ENCODE measurements at places on chromosomes 7 and 10.
A peak's percentile ranks its signal among the peaks of the same experiment; 100 is the strongest.

DNA sequence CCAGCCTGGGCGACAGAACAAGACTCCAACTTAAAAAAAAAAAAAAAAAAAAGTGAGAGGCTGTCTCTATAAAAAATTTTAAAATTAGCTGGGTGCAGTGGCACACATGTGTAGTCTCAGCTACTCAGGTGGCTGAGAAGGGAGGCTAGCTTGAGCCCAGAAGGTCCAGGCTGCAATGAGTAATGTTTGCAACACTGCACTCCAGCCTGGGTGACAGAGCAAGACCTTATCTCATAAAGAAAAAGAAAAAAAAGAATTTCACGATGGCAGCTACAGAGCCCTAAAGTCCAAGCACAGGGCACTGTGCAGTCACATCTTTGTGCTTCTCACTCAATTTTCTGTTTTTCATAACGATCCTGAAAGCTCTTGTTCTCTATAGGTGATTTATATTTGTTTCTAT lies 209.5 kb upstream of the KCTD7 start:
- no peak for DNase-seq

GRCh38 chr10:61733358-61733940 lies 70.7 kb downstream of the CABCOCO1 start:
- DNase-seq, result no peak

- no peak for DNase-seq
Observed at GRCh38 chr10:2914741-2915140, 152.6 kb upstream of the PFKP start.

DNA sequence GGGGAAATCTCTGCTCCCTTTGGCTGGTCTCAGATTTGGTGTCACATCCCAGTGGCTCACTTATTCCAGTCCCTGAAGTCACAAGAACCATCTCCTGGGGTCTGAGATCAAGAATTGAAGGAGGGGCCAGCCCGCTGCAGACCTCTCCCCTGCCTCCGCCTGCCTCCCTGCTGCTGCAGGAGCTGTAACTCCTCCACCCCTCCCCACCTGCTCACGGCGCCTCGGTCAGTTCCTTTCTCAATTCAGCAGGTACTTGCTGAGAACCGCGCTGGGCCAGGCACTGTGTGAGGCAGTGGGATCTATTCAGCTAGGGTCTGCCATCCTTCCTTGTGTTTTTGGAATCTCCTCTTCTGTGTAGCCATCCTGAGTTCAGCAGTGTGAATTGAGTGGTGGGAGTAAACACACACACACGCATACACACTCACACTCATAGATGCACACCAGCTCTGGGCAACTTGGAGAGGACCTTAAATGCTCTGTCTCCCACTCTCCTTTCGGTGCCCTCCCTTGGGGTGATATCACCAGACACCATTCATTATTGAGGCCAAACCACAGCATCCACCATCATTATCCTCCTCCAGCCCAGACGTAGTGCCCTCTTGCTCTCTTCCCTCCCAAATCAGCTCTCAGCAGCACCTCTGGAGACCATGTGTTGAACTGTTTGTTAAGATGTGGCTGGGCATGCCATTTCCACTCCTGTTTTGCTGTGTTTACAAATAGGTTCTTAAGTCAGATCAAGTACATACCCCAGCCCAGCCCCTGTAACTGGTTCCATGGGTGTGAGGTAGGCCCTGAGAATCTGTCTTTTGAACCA lies 22.0 kb upstream of the ANKRD2 start:
- no peak for DNase-seq

DNA sequence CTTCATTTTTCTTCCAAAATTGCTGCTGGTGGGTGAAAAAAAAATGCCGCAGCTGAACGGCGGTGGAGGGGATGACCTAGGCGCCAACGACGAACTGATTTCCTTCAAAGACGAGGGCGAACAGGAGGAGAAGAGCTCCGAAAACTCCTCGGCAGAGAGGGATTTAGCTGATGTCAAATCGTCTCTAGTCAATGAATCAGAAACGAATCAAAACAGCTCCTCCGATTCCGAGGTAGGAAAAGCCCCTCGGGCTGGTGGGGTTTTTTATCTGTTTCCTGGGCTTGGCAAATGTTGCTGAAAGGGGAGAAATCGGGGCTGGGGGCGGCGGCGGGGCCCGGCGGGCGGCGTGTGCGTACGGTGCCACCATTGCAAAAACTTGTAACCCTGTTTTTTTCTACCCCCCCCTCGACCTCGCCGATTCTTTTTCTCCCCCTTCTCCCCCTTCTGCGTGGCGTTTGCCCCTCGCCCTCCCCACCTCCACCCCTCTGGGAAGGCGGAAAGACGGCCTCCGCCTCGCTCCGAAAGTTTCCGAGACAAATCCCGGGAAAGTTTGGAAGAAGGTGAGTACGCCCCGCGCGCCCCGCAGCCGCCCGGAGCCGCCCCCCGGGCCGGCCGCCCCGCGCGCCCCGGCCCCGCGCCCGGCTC lies 789 bp downstream of the TCF7L2 start:
- no peak for DNase-seq

- no peak for DNase-seq
Observed at GRCh38 chr10:8193546-8193945, 139.1 kb downstream of the GATA3 start.

GRCh38 chr10:29830531-29831512 lies 196.1 kb upstream of the SVIL start:
- peak; percentile 19 for DNase-seq

DNA sequence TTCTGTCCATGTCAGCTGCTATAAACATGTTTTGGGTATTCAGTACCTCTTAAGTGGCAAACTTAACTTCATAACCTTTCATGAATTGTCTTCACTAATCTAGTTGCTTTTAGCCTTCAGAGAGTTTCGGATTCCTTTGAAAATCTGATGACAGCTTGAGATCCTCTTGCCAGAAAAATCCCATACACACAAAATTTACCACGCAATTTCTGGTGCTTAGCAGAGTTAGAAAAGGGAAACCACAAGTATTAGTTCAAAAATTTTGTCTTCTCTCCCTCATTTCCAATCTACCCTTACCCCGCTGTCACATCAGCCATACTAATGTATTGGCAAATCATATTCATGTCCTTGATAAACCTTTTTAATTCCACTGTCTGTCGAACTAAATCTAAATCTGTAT lies 72.7 kb upstream of the TMEM106B start:
- DNase-seq, result no peak

DNA sequence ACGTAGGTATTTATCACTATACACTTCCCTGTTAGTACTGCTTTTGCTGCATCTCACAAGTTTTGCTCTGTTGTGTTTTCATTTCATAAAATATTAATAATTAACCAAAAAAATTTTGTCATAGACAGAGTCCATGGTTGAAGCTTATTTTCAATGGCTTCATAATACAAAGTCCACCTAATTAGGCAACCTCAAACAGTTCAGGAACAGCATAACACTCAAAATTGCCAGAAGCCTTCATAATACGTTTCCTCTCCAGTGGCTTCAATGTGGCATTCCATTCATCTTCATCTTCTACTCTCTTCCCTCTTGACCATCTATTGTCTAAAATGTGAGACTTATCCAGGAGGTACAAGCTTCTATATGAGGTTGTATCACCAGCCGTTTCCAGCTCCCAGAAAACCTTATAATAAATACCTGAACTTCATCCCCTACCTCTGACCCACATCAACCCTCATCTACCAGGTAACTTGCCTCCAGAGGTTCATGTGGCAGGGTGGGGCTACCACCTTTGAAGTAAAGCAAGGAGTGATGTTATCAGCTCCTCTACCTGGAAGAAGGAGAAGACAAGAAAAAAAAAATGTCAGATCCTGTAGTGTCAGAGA lies 337.3 kb downstream of the MALRD1 start:
- DNase-seq, result no peak

- DNase-seq, result peak; percentile 87
Observed at GRCh38 chr10:10824591-10825148, 193.0 kb upstream of the CELF2 start.

GRCh38 chr10:1509011-1509530 lies 228.3 kb downstream of the ADARB2 start:
- no peak for DNase-seq

- DNase-seq, result no peak
Observed at GRCh38 chr10:11797847-11798633, 25.1 kb upstream of the PROSER2 start.

DNA sequence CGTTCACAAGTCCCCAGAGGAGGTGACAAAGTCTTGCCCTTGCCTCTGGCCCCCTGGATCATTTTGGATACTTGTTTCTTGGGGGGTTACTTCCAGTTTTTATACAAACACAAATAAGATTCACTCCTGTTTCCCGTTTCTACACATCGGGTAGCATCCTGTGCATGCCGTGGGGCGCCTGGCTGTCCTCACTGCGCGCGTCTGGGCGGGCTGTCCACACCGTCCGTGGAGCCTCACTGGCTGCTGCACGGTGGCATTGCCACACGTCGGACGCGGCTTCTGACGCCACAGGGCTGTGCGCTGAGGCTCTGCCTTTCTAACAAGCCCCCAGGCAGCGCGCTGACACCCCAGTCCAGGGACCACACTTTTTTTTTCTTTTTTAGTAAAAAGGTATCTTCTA lies 18.4 kb downstream of the BNIP3 start:
- no peak for DNase-seq

DNA sequence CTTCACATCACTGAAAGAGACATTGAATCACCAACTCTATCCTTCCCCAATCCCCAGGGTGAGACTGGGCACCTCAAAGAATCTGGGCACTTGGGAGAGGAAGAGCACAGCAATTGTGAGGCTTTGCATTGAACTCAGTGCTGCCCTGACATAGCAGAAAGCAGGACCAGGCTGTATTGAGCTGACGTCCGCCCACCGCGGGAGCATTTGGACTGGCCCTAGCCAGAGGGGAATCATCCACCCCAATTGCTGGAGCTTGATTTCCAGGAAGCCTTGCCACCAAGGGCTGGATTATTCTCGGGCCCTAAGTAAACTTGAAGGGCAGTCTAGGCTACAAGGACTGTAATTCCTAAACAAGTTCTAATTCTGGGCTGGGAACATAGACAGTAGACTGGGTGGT lies 416.3 kb upstream of the PHF14 start:
- DNase-seq, result no peak

GRCh38 chr7:30323006-30323355 lies 38.6 kb downstream of the ZNRF2 start:
- no peak for DNase-seq

Measured in BJ (cell line).